ENCODE measurements at places on chromosomes 2 and 18.

DNA sequence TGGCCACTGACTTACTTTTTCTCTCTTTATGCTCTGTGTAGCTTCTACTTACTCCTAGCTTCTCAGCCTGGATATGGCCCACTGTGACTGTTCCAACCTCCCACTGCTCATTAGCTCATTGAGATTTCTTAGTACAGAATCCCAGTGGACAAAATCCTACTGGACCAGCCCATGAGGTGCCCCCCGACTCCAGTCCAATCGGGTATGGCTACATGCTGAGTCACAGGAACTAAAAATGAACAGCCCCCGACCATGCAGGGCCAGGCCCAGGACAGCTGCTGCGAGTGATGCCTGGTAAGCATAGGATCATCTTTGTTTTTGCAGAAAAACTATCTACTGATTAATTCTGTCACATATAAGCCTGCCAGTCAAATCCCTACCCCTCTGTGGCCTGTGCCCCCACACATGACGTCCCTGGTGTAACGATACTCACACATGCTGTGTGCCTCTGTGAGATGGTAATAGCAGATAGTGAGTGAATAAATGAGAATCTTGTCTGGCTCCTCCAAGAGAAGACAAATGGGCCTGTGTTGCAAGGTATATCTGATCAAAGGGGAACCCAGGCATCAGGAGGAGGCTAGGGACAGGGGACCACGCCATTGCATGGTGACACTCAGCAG is 85.9 kb upstream of the KLF7 start:
- DNase-seq = no peak
- H3K36me3 ChIP-seq = no peaks in the 10 kb centered on the region
- no peak overlapping the region for H3K27ac ChIP-seq
- H3K4me1 ChIP-seq = no peaks in the 10 kb centered on the region
- H3K4me3 ChIP-seq = no peak overlapping the region

DNA sequence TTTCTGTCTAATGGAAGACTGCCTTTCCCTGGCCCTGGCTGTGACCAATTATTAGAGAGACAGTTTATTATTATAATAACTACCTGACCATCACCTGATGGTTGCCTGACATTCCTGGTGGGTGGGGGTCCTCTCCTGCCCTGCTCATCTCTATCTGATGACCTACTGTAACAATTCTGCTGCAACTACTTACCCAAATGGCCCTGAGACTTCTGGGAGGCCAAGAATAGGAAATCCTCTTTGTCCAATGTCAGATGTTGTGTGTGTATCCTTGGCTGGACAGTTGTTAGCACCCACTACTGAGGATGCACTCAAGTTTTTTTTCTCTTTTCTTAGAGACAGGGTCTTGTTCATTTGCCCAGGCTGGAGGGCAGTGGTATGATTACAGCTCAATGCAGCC is 110.3 kb downstream of the DDX1 start:
- no peak overlapping the region for H3K4me3 ChIP-seq
- DNase-seq = no peak

DNA sequence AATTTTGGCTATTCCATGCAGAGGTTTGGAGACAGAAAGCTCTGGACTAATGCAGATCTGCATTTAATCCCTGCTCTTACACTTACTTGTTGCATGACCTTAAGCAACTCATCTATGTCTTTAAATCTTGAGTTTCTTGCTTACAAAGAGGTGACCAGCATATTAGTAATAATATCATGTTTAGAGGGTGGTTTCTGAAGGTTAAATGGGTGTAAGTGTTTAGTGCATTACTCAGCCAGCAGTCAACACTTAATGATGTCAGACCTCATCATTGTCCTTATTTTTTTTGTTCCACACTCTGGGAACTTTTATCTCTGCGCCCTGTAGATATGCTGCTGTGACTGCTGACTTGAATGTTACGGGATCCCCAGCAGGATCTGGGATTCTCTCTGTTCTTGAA is 1.7 kb downstream of the IL1RL1 start:
- no peak overlapping the region for H3K4me3 ChIP-seq
- no peaks in the 10 kb centered on the region for H3K27me3 ChIP-seq
- no peak overlapping the region for H3K27ac ChIP-seq
- no peak for DNase-seq

- peaks cover 35% of the 10 kb centered on the region for H3K4me1 ChIP-seq
- no peak overlapping the region for H3K4me3 ChIP-seq
- no peaks in the 10 kb centered on the region for H3K27me3 ChIP-seq
Observed at GRCh38 chr2:10412380-10412779, 35.7 kb downstream of the ODC1 start.

GRCh38 chr2:240782221-240782885 is 37.7 kb downstream of the KIF1A start:
- no peak overlapping the region for H3K4me3 ChIP-seq
- H3K27me3 ChIP-seq = no peaks in the 10 kb centered on the region
- no peaks in the 10 kb centered on the region for H3K36me3 ChIP-seq
- no peak for DNase-seq
- H3K4me1 ChIP-seq = no peaks in the 10 kb centered on the region

DNA sequence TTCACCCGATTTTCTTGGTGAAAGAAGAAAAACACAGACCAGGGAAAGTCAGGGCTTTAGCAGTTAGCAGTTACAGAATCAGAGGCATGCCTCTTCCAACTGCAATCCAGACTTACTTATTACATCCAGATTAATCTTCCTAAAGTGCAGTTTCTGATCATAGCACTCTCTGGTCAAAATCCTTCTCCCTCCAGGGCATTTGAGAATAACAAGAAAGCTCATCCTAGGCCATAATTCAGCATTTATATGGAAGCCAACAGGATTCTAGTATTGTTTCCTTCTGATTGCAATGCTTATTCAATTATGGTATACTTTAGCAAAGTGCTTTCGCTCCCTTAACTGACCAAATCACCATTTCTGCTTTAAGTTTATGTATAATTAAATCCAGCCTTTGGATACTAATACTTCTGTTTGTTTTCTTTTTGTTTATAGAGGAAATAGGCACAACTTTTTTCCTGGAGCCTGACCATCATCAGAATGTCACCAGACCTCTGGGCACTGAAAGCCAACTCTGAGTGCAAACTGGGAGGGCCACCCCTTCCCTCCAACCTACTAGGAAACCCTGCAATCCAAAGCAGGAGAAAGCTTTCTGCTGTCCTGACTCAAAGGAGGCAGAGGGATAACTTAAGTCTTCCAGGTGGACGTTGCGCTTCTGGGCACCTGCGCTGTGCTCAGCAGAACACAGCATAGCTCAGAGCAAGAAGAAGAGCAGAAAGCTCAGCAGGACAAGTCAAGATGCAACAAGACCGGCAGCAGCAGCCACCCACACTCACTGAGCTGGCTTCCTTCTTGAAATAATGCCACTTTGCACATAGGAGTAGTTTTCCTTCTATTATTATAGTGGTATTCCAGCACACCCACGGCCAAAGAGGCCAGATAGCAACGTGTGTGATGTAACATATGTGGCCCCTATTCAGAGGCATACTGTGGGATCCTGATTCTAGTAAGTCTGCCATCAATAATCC is 99.3 kb downstream of the STK39 start:
- no peaks in the 10 kb centered on the region for H3K36me3 ChIP-seq
- H3K27me3 ChIP-seq = no peaks in the 10 kb centered on the region
- DNase-seq = no peak
- H3K4me3 ChIP-seq = no peak overlapping the region
- H3K27ac ChIP-seq = no peak overlapping the region
- H3K4me1 ChIP-seq = no peaks in the 10 kb centered on the region

DNA sequence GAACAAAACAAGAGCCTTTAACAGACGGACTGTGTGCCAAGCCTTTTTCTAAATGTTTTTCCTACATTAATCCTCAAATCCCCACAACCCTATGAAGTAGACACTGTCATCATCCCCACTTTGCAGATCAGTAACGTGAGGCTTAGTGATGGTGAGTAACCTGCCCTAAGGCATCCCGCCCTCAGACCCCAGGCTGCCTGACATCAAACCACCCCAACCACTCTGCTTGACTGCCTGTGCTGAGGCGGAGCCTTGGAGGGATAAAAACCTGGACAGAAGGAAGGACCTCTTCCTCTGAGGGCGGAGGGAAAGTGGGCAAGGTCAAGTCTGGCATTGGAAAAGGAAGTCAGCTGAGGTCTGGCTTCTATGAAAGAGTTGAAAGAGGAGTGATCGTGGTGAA is 104.6 kb downstream of the SP3 start:
- DNase-seq = no peak
- no peak overlapping the region for H3K4me3 ChIP-seq
- H3K27me3 ChIP-seq = no peaks in the 10 kb centered on the region
- H3K4me1 ChIP-seq = no peaks in the 10 kb centered on the region
- no peaks in the 10 kb centered on the region for H3K36me3 ChIP-seq
- no peak overlapping the region for H3K27ac ChIP-seq
